ENCODE measurements at places on chromosomes 4 and X.

- peak overlapping the region; percentile 56 for H3K27ac ChIP-seq
- DNase-seq: no peak
- no peak overlapping the region for H3K4me3 ChIP-seq
- no peaks in the 10 kb centered on the region for H3K27me3 ChIP-seq
- no peaks in the 10 kb centered on the region for H3K36me3 ChIP-seq
These were observed 43.5 kb upstream of the PDE5A start for GRCh38 chr4:119672086-119672485.

GRCh38 chr4:151114986-151115385, 15.6 kb downstream of the RPS3A start:
- peaks cover 13% of the 10 kb centered on the region for H3K4me1 ChIP-seq
- no peak for DNase-seq
- H3K27me3 ChIP-seq: no peaks in the 10 kb centered on the region
- no peak overlapping the region for H3K4me3 ChIP-seq
- H3K36me3 ChIP-seq: peaks cover 36% of the 10 kb centered on the region

DNA sequence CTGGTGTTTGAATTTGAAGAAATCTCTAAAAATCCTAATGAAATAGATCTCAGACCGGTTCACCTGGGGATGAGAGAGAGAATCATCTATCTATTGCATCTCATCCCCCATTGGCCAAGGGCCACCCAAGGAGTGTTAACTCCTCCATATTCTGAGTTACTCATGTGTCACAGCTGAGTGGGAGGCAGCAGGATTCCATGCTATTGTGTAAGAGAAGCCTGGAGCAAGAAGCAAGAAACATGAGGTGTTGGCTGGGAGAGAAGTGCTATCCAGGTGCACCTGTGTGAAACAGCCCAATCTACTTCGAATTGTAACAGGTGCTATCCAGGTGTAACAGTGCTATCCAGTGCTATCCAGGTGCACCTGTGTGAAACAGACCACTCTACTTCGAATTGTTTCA, 150.3 kb upstream of the MAOA start:
- H3K4me1 ChIP-seq: no peaks in the 10 kb centered on the region
- no peaks in the 10 kb centered on the region for H3K27me3 ChIP-seq
- no peak overlapping the region for H3K4me3 ChIP-seq
- H3K36me3 ChIP-seq: no peaks in the 10 kb centered on the region
- no peak overlapping the region for H3K27ac ChIP-seq

DNA sequence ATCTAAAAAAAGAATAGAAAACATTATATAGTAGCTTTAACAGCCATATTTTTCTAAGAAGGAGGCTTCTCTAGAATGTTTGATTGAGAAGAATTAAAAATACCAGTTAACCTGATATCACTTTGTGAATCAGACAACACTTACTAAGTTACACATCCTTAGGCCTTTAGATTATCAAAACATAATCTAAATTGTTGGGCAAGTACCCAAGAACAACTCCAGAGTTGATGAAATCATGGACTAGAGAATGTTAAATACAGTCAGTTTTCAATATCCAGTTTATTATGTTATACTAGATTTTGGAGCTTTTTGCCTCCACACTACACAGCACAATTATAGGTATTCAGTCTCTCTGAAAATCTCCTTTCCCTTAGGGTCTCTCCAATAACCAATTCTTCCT, 39.6 kb downstream of the ARL13A start:
- H3K4me3 ChIP-seq: no peak overlapping the region
- H3K27me3 ChIP-seq: no peaks in the 10 kb centered on the region
- DNase-seq: no peak

GRCh38 chrX:103503853-103504207, 15.5 kb downstream of the RAB40A start:
- H3K27me3 ChIP-seq: no peaks in the 10 kb centered on the region
- no peak overlapping the region for H3K27ac ChIP-seq
- no peak overlapping the region for H3K4me3 ChIP-seq
- DNase-seq: no peak

DNA sequence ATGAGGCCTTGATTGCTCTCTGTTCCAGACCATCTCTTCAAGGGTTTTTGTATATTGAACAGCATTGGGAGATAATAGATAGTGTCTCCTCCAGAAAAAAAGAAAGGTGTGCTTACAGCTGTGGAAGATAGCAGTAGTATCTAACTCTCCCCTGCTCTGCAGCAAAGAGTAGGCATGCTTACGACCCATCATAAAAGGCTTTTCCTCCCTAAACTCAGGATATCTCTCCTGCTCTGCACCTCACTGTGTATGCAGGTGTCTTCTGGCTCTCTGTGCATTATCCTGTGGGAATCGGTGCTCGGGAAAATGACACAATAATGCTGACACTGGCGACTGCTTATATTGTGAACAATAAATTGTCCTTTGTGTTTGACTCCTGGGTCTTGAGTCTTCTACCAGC, 216.0 kb downstream of the RAB28 start:
- no peak overlapping the region for H3K27ac ChIP-seq
- no peak overlapping the region for H3K4me3 ChIP-seq
- no peaks in the 10 kb centered on the region for H3K27me3 ChIP-seq
- H3K4me1 ChIP-seq: no peaks in the 10 kb centered on the region

GRCh38 chr4:144873226-144873990, 224.6 kb downstream of the ANAPC10 start:
- H3K36me3 ChIP-seq: no peaks in the 10 kb centered on the region
- H3K4me1 ChIP-seq: no peaks in the 10 kb centered on the region
- no peak for DNase-seq
- H3K27me3 ChIP-seq: no peaks in the 10 kb centered on the region
- H3K4me3 ChIP-seq: no peak overlapping the region
- H3K27ac ChIP-seq: no peak overlapping the region

DNA sequence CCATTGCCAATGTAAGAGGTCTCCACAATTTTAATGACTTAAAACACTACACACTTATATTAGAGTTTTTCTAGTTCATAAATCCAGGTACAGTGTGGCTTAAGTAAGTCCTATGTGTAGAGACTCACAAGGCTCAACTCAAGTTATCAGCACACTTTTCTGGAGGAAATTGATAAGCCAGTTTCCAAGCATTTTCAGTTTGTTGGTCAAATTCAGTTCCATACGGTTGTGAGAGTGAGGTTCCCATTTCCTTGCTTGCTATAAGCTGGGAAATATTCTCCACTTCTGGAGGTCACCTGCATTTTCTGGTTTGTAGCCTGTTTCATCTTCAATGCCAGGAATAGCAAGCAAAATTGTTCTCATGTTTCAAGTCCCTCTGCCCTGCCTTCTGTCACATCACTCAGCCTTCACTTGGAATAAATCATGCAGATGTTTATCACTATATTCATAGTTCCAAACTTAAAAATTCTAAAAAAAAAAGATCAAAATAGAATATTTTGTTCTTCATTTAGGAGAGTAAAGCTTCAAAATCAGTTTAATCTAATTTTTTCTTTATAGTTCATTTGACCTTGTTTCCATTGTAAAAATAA, 1137.5 kb upstream of the INTU start:
- H3K4me1 ChIP-seq: no peaks in the 10 kb centered on the region
- H3K27ac ChIP-seq: no peak overlapping the region
- no peaks in the 10 kb centered on the region for H3K27me3 ChIP-seq
